ENCODE measurements at places on chromosomes 2 and 18. TPM values are rescaled to one million over a fixed set of nuclear protein-coding genes. Genes with fewer than 3 reads are reported as not detected.

Gene DSG4
- total RNA-seq, result not detected

DNA sequence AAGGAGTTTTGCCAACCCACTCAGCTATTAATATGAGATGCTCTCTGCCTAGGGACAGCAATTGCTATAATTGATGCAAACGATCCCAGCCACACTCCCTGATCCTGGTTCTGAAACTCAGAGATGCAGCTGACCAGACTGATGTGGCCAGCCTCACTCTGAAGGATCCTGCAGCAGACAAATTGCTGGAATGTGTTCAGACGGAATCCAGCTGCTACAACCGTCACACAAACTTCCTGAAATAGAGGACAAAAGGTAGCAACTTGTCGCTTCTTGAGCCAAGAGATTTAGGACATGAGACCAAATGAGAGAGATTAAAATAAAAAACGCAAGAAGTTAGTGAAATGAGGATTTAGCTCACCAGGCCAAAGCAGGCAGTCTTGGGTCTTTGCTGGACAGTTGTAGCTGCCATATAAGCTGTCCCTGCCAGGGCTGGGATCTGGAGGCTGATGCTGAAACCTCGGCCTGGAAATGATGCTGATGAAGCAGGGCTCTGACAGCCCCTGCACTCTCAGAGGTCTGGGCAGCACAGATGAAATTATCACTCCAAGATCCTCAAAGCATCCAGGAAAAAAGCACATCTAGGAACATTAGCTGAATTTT lies 8.3 kb upstream of the YWHAQ start:
- peaks cover 12% of the 10 kb centered on the region for H3K27me3 ChIP-seq
- H3K4me1 ChIP-seq, result peaks cover 30% of the 10 kb centered on the region
- H3K36me3 ChIP-seq, result no peaks in the 10 kb centered on the region
- no peak for DNase-seq
- H3K27ac ChIP-seq, result no peak overlapping the region

GRCh38 chr2:2043394-2043793 lies 287.7 kb downstream of the MYT1L start:
- H3K27me3 ChIP-seq, result peaks cover 9% of the 10 kb centered on the region
- DNase-seq, result no peak
- H3K36me3 ChIP-seq, result no peaks in the 10 kb centered on the region
- no peak overlapping the region for H3K27ac ChIP-seq

DNA sequence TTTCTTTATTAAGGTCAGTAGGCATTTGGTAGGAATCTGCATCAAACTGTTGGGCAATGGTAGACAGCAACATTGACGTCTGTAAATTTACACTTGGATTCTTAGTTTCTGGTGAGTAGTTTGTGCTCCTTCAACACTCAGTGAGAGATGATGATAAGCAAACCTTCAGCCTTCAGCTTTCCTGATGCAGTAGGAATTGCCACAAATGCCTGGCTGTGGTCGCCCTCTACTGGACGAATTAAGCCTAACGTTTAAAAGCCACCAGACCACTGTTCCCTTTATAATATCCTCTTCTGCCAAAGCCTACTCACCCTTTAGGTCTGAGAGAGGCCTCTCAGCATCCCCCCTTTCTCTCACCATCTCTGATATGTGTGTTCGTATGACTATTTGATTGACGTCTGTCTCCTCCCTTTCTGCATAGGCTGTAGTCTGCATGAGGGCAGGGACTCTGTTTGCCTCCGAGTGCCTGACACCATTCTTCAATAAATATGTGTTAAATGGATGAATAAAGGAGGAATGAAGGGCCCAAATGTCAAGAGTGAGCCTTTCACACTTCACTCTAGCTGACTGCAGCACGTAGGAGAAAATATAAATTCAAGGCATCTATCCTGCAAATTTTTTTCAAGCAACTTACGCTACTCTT lies 47.0 kb upstream of the PLEKHM3 start:
- DNase-seq, result no peak
- H3K36me3 ChIP-seq, result no peaks in the 10 kb centered on the region
- H3K27me3 ChIP-seq, result peaks cover 4% of the 10 kb centered on the region
- no peaks in the 10 kb centered on the region for H3K4me1 ChIP-seq
- H3K4me3 ChIP-seq, result no peak overlapping the region

Gene GALNT14
- not detected for total RNA-seq

DNA sequence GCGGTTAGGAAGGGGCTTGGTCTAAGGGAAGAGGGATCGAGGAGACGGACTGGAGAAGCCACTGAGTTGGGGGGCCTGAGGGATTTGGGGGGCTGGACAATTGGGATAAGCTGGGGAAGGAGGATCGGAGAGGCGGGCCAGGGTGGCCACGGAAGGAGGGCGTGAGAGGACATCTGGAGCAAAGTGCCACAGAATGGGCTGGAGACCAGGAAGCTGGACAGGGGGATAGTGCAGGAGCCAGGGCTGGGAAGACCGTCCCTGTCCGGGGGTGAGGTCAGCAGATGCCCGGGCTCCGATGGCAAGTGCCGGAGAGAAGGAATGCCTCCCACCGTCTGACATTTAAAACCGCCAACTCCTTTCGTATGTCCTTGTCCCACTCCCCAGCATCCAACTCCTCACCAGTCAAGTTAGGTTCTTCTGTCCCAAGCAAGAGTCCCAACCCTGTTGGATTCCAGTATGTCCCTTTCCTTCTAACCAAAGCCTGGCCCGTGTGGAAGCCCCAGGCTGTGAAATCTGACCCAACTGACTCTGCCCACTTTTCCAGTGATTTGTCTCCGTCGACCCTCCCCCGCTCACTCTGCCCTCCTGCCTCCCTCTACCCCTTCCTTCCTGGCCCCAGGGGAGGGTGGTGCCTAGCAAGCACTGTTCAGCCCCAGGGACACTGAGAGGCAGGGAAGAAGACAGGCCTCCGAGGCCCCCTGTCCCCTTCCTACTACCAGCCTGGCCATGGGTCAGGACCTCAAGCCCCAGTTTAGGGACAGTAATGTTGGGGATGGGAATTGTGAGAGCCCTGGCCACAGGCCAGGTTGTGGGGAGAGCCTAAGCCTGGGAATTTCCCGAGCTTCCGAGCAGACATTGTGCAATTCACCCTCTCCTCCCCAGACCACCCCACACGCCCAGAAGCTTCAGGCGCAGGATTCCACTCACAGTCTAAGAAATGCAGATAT lies 31.5 kb upstream of the TMBIM1 start:
- no peaks in the 10 kb centered on the region for H3K36me3 ChIP-seq
- no peak overlapping the region for H3K27ac ChIP-seq
- peak overlapping the region; percentile 88 for H3K4me3 ChIP-seq
- H3K4me1 ChIP-seq, result peaks cover 14% of the 10 kb centered on the region
- no peaks in the 10 kb centered on the region for H3K27me3 ChIP-seq
- no peak for DNase-seq

- no peak overlapping the region for H3K4me3 ChIP-seq
- no peak for DNase-seq
- H3K4me1 ChIP-seq, result no peaks in the 10 kb centered on the region
- H3K36me3 ChIP-seq, result peaks cover 8% of the 10 kb centered on the region
- H3K27me3 ChIP-seq, result no peaks in the 10 kb centered on the region
These were observed 1186.2 kb upstream of the FAM98A start for GRCh38 chr2:34785206-34785785.

DNA sequence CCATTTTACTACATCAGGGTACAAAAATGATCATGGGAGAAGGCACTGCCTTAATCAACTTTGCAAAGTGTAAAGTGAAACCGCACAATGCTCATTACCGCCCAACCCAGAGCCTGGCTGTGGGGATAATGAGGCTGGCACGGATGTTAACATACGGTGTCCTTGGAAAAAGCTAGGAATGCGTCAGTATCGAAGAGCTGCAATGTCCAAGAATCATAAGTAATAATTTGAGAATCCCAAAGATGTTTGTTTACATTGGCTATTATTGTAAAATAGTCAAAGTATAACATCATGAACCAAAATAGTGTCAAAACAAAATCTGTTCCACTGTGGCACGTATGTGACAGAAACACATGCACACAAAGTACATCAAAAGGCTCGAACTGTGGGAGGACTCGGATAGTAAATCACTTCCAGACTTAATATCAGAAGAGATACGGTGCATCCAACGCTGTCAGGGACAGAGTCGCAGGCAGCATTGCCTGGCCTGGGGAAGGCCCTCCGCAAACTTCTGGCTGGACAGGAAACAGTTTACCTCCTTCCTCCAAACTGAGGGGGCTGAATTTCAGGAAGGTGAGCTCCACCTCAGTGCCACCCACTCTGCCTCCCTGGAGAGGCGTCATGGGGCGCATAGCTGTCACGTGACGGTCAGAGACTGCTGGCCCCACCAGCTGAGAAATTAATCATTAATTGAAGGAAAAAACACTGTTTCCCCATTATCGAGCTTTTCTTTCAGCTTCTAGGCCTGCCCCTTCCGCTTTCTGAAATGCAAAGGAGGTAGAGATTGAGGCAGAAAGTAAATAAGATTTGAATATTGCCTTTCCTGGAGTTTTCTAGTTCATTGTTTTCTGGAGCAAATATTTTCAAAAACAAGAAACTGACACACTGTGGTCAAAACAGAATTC lies 1.8 kb upstream of the ID2 start:
- H3K27me3 ChIP-seq, result no peaks in the 10 kb centered on the region
- H3K27ac ChIP-seq, result peak overlapping the region; percentile 64

DNA sequence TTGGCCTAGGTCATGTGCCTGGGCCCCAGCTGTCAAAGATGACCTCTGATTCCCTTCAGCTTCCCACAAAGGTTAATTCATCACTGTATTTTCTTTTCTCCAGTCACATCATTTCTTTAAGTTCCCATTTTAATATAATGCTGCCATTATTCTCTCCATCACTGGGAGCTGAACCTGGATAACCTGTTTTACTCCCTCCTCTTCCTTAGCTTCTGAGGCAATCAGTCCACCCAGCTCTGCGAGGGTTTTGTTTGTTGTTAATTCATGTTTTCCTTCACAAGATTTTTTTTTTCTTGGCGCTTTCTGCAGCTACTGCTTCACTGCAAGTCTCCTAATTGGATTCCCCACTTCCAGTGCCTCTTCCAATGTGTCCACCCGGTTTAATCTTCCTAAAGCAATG lies 5.1 kb upstream of the EML4 start:
- H3K4me3 ChIP-seq, result no peak overlapping the region
- H3K4me1 ChIP-seq, result no peaks in the 10 kb centered on the region
- DNase-seq, result no peak

Gene CXCR4
- 72.1 TPM for total RNA-seq

Gene ALPP
- not detected for total RNA-seq

- no peaks in the 10 kb centered on the region for H3K27me3 ChIP-seq
- peaks cover 6% of the 10 kb centered on the region for H3K36me3 ChIP-seq
- H3K4me3 ChIP-seq, result no peak overlapping the region
- H3K27ac ChIP-seq, result no peak overlapping the region
These were observed 46.3 kb downstream of the FAM178B start for GRCh38 chr2:96940001-96940615.

- no peaks in the 10 kb centered on the region for H3K36me3 ChIP-seq
- H3K4me1 ChIP-seq, result peaks cover 41% of the 10 kb centered on the region
- DNase-seq, result no peak
- no peak overlapping the region for H3K4me3 ChIP-seq
- H3K27ac ChIP-seq, result peak overlapping the region; percentile 5
- no peaks in the 10 kb centered on the region for H3K27me3 ChIP-seq
These were observed 90.1 kb downstream of the LBH start for GRCh38 chr2:30321466-30321865.

Gene UGT1A1
- not detected for total RNA-seq

- no peaks in the 10 kb centered on the region for H3K36me3 ChIP-seq
- H3K4me3 ChIP-seq, result peak overlapping the region; percentile 27
- no peaks in the 10 kb centered on the region for H3K27me3 ChIP-seq
These were observed 173.6 kb downstream of the SMAD7 start for GRCh38 chr18:48777026-48777743.

DNA sequence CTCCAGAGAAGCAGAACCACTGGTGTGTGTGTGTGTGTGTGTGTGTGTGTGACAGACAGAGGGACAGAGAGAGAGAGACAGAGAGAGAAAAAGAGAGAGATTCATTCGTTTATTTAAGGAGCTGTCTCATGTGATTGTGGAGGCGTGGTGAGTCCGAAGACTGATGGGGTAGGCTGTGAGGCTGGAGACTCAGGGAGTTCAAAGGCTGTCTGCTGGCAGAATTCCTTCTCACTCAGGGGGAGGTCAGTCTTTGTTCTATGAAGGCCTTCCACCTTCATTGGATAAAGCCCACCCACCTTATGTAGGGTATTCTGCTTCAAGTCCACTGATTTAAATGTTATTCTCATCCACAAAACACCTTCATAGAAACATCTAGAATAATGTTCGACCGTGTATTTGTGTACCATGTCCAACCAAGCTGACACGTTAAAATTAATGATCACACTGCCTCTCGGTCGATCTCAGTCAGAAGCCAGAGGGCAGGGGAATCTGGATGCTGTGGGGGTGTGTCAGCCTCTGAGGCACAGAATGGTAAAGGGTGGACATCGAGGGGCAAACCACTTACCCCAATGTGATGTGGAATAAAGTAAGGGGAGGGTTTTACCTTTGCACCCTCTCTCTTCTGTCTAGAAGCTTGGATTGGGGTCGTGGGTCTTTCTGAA lies 275.6 kb downstream of the SLC4A3 start:
- H3K27me3 ChIP-seq, result no peaks in the 10 kb centered on the region
- no peak overlapping the region for H3K4me3 ChIP-seq
- no peaks in the 10 kb centered on the region for H3K4me1 ChIP-seq
- H3K36me3 ChIP-seq, result no peaks in the 10 kb centered on the region
- H3K27ac ChIP-seq, result no peak overlapping the region
- no peak for DNase-seq

Gene PAX8
- total RNA-seq, result 1.8 TPM

DNA sequence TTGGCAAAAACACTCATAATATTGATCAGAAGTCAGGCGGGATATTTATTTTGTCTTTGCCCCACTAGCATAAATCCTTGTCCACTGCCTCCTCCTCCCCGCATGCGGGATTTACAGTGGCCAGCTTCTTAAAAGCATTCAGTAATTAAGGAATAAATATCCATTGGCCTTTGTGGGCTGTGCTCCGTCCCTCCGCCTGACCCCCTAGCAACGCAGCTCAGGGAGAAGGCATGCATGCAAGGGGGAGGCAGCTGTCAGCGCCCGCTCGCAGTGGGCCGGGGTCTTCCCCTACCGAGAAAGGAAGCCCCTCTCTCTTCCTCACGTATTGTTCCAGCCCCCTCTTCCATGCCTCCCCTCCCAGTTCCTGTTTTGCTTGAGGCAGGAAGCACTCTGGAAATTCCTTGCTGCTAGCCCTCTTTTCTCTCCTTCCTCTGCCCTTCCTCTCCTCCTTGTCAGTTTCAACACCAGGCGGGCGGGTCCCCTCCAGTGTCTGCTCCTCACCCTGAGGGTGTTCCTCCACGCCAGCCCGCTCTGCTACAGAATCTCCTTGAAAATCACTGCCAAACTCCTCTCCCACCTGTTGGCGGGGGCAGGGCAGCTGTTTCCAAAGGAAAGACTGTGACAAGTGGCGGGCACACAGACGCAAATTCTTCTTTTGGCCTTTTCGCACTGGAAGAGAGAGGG lies 60.1 kb downstream of the GBX2 start:
- no peaks in the 10 kb centered on the region for H3K36me3 ChIP-seq
- no peak for DNase-seq
- peaks cover 4% of the 10 kb centered on the region for H3K27me3 ChIP-seq
- no peak overlapping the region for H3K27ac ChIP-seq
- peaks cover 5% of the 10 kb centered on the region for H3K4me1 ChIP-seq

- no peak for DNase-seq
- no peaks in the 10 kb centered on the region for H3K36me3 ChIP-seq
- peaks cover 14% of the 10 kb centered on the region for H3K27me3 ChIP-seq
- H3K4me3 ChIP-seq, result no peak overlapping the region
- H3K27ac ChIP-seq, result no peak overlapping the region
These were observed 217.6 kb upstream of the TANK start for GRCh38 chr2:160942476-160943142.
